MCF 10A (cell line): ENCODE measurements at places on chromosomes 5 and 9. TPM values are rescaled to one million over a fixed set of nuclear protein-coding genes. Genes with fewer than 3 reads are reported as not detected.

GRCh38 chr9:121194730-121195129, 6.9 kb downstream of the RAB14 start:
- peak overlapping the region; percentile 30 for H3K4me3 ChIP-seq
- no peaks in the 10 kb centered on the region for H3K27me3 ChIP-seq
- H3K4me1 ChIP-seq, result peaks cover 48% of the 10 kb centered on the region
- H3K27ac ChIP-seq, result peak overlapping the region; percentile 83

DNA sequence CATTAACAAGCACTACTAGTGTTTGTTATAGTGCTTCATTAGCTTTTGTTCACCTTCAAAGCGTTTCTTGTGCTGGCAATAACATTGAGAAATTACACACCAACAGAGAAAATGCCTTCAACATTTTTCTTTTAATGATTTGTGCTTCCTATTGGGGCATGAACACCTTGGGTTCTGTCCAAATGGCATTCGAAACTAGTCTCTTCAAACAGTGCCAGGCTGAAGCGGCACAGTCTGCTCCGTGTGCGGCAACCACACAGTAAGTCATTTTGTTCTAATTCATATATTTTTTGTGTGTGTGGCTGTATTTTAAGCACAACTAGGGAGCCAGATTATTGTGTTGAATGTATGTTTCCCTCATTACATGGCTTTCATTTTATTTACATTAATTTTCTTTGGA, 414.7 kb upstream of the SGCD start:
- peaks cover 25% of the 10 kb centered on the region for H3K27me3 ChIP-seq
- H3K4me1 ChIP-seq, result no peaks in the 10 kb centered on the region
- DNase-seq, result no peak
- no peak overlapping the region for H3K27ac ChIP-seq
- no peaks in the 10 kb centered on the region for H3K36me3 ChIP-seq

The C9orf50 gene
- 0.20 TPM in 1 of 2 replicates, not detected in the other for total RNA-seq

- no peak overlapping the region for H3K4me3 ChIP-seq
- no peak for DNase-seq
- no peak overlapping the region for H3K27ac ChIP-seq
- H3K36me3 ChIP-seq, result no peaks in the 10 kb centered on the region
- H3K27me3 ChIP-seq, result no peaks in the 10 kb centered on the region
These were observed 28.4 kb upstream of the PITX1 start for GRCh38 chr5:135062216-135063055.

The GZMA gene
- total RNA-seq, result not detected in 2 replicates

DNA sequence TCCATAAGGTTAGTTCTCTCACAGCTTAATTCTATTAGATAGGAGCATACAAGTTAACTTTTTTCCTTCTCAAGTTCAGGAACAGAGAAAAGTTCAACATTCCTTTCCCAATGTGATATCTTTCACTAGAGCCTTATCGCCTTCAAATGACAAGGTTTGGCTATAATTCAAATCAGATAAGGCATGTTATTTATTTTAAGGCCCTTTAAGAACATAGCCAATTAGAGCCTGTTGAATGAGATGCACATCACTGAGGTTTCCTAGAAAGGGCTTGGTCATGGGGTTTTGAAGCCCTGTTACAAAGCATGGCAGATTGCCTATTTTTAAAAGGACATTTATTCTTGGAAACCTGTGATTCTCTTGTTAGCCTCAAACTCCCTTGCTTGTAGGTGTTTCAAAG, 123.4 kb downstream of the BASP1 start:
- H3K4me1 ChIP-seq, result peaks cover 12% of the 10 kb centered on the region
- DNase-seq, result no peak
- no peak overlapping the region for H3K4me3 ChIP-seq
- no peaks in the 10 kb centered on the region for H3K36me3 ChIP-seq
- H3K27ac ChIP-seq, result no peak overlapping the region

The TLX3 gene
- not detected in 2 replicates for total RNA-seq

The PCDHGB7 gene
- total RNA-seq, result 0.75 and 1.2 TPM in 2 replicates

- H3K4me3 ChIP-seq, result no peak overlapping the region
- DNase-seq, result no peak
- peaks cover 16% of the 10 kb centered on the region for H3K4me1 ChIP-seq
- no peaks in the 10 kb centered on the region for H3K27me3 ChIP-seq
- H3K36me3 ChIP-seq, result no peaks in the 10 kb centered on the region
- H3K27ac ChIP-seq, result no peak overlapping the region
These were observed 34.4 kb downstream of the ROPN1L start for GRCh38 chr5:10475931-10476676.

- H3K27me3 ChIP-seq, result no peaks in the 10 kb centered on the region
- no peak overlapping the region for H3K27ac ChIP-seq
- H3K4me3 ChIP-seq, result no peak overlapping the region
- no peaks in the 10 kb centered on the region for H3K36me3 ChIP-seq
- H3K4me1 ChIP-seq, result no peaks in the 10 kb centered on the region
- DNase-seq, result no peak
These were observed 41.0 kb downstream of the DMRT1 start for GRCh38 chr9:882416-882924.

DNA sequence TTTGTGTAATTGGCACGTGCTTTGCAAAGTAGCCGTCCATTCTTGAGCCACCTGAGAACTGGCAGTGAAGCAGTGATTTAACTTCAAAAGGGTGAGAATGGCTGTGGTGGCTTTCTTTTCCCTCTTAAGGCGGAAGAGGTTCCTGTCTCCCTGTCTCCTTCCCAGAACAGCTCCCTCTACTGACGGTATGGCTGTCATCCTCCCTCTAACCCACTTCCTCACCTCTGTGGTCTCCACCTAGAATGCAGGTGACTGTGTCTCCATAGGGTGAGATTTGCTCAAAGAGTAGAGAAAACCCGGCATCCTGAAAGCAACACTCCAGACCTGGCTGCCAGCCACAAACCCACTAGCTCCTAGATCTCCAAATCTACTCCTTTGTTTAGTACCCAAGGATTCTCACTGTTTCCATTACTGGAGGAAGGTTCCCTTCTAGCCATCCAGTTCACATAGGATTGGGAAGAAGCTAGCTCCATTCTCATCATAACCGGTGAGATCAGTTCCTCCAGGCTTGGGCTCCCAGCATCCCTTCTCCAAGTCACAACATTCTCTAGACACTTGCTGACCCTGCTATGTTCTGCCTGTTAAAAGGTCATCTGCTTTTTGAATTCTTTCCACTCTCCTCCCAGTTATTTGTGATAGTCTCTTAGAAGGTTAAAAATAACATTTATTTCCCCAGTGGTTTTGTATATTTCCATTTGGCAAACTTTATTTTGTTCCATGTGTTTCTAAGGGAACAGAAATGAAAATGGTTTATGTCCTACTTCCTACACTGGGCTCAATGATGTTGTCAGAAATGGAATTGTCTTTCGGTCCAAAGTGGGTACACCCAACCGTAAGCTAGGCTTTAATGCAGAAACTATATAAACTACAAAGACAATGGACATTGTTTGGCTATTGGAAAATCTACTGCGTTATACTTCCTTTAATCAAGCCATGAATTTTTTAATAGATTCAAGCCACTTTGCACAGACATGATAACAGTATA, 269.4 kb downstream of the CWC27 start:
- peak; percentile 40 for DNase-seq
- H3K4me1 ChIP-seq, result no peaks in the 10 kb centered on the region
- H3K27ac ChIP-seq, result no peak overlapping the region
- H3K36me3 ChIP-seq, result peaks cover 6% of the 10 kb centered on the region
- no peaks in the 10 kb centered on the region for H3K27me3 ChIP-seq
